ENCODE measurements at places on chromosomes 3 and 15.
A peak's percentile ranks its signal among the peaks of the same experiment; 100 is the strongest.

DNA sequence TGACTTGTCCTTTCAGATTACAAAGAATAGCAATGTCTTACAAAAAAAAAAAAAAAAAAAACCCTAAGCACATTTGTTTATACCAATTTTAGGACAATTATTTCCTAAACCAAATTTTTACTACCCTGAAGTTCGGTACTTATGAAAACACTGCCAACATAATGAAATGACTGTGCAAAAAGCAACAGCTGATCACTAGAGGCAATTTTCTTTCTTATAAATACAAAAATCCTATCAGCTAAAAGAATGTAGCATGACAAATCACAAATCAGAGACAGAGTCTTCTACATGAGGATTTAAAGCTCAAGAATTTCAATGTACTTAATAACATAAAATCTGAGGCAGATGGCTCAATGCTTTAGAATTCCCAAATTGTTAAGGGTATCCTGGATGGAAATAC is 191.8 kb downstream of the MAGI1 start:
- DNase-seq, result no peak

GRCh38 chr3:33358172-33358781 is 81.0 kb downstream of the FBXL2 start:
- no peak for DNase-seq

DNA sequence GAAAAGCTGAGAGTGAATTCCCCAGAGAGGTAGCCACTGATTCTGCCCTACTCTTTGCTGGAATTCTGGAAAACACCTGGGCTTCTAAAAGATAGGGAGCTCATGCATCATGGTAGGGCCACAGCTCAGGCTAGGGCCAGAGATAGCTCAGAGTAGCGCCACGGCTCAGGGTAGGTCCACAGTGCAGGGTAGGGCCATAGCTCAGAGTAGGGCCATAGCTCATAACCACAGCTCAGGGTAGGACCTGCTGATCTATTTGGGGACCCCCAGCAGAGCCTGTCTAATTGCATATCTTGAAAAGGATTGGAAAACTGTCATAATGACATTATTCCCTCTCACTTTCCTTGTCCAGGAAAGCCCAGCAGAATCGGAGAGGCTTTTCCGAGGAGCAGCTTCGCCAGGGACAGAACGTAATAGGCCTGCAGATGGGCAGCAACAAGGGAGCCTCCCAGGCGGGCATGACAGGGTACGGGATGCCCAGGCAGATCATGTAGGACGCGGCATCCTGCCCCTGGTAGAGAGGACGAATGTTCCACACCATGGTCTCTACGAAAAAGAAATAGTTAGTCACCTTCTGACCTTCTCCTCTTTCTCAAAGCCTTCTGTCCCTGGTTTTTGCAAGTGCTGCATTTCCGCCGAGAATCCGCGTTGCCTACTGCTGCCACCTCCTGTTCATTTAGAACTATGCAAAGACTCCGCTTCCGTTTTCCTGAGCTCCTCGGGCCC is 14.5 kb downstream of the TAGLN3 start:
- DNase-seq, result peak; percentile 80

- no peak for DNase-seq
These were observed 25.5 kb downstream of the GLDN start for GRCh38 chr15:51366920-51367319.

DNA sequence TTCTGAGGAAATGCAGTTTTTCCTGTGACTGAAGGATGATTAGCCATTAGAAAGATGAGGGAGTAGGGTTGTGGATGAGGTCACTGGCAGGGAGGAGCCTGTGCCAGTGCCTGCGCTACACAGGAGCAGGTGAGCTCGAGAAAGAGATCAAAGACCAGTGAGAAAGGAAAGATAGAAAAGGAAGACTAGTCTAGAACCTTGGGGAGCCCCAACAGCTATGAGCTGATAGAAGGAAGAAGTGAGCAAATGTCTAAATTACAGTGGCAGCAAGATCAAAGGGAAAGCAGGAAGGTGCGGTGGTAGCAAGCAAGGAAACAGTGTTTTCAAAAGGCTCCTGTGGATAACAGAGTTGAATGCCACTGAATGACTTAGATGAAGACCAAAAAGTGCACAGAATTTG is 39.6 kb downstream of the LNP1 start:
- no peak for DNase-seq

GRCh38 chr3:158725348-158726011 is 6.8 kb downstream of the RARRES1 start:
- DNase-seq, result no peak

- DNase-seq, result peak; percentile 93
These were observed at the start of gene TARS3 for GRCh38 chr15:101723874-101724674. TARS3 (minus strand) TSS chr15:101724473; CDS start chr15:101724387, 86 bp downstream.

DNA sequence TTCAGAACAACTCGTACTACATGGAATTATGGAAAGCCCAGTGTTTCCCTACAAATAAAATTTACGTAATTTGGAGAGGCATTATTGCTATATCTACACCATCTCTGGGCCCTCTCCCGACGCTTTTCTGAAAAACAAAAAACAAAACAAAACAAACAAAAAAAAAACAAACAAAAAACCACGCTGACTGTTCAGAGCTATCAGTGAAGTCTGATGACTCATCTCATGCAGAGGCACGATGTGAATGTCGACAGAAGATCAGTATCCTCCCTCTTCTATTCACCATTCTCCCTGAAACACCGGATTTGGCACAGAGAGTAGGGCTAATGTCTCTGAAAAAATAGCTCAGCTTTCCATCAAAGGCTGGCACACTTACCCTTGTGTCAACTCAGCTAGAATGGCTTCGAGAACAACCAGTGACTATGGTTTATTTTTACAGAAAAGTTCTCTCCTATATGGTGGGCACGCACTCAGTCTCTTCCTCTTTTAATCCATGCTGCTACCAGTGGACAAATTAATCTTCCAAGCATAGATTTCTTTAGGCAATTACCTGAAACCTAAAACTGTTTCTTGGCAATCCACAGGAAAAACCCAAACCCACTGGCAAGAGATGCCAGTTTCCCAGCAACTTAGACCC is 1.5 kb downstream of the CRBN start:
- no peak for DNase-seq

DNA sequence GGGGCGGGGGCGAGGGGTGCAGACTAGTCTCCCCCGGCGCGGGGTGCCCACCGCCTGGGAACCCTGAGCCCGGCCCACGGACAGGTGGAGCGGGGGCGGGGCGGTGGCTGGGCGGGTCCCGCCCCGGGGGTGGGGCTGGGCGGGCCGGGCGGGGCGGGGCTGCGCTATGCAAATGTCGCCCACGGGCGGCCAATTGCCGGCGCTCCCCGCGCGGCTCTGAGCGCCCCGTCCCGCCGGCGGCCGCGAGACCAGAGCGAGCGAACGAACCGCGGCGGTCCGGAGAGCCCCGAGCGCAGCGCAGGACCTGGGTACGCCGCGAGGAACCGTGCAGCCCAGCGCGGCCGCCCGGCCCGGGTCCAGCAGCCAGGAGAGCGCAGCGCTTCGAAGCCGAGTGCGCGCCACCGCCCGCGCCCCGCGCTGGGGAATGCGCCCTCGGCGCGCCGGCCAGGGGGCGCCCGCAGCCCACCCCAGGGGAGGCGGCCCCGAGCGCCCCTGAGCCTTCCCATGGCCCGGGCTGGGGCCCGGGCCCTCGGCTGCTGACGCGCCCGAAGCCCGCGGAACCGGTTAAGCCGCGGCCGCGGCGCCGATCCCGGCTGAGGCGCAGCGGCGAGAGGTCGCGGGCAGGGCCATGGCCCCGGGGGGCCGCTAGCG is at the start of gene SEMA3F:
Gene SEMA3F, plus strand, starts transcription at position 485 of the 651 bp plus-strand sequence. CDS start 4,299 bp downstream, outside the sequence.
- DNase-seq, result peak; percentile 65

DNA sequence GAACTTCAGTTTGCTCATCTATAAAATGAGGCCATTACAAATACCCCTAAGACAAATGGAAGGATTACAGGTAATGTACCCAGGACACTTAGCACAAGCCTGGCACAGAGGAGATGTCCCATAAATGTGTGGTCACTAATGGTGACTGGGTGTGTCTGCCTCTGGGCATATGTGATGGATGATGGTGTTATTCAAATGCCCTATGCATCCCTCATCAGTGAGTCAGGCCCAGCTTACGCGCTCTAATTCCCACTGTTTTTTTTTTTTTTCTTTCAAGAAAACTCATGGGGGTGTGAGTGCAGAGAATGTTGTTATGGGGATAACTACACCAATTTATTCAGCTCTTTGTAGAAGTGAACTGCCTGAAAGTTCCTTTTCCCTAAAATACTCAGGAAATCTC is 23.6 kb upstream of the KIF23 start:
- no peak for DNase-seq

DNA sequence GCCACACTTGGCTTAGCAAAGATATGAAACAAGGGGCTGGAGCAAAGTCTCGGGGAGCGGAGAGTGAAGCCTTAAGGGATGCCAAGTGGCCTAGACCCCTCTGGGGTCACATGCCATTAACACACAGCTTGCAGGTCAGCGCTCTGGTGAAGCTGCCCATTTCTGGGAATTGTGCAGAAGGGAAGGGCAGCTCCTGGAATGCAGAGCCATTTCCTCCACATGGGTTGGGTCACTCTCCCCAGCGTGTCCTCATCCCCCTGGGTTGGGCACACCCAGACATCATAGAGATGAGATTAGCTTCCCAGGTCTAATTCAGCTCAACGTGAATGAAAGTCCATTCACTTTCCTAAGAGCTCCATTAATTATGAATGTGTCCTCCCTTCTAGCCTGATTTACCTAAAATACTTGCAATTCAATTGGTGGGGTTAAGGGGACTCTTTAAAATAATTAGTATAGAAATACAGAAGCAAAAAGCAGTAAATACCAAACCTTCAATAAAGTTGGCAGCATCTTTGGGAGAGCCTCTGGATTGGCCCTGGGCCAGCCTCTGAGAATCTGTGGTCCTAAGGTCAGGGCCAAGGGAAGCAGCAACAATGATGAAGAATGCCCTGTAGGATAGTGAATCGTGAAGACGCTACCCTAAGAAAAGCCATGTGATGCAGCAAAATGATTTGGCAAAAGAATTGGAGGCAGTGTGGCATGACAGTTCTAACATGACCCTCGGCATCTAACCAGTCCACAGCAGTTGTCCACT is 17.8 kb downstream of the MRAS start:
- no peak for DNase-seq

DNA sequence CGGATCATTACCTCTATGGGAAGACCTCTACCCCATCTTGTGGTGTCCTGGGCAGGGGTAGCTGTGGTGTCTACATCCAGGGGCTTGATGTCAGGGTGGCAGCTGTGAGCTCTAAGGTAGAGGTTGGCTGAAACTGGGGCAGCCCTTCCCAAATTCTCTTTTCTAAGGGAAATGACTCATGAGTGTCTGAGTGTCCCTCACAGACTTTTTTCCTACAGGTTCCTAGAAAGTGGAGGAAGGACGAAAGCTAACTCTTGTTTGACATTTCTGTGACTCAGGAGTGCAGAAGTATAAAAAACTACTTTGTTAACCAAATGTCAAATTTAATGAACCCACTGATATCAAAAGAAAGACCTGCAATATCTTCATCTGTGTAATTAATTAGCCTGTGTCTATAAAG is 481.5 kb downstream of the PDCD6IP start:
- DNase-seq, result no peak

DNA sequence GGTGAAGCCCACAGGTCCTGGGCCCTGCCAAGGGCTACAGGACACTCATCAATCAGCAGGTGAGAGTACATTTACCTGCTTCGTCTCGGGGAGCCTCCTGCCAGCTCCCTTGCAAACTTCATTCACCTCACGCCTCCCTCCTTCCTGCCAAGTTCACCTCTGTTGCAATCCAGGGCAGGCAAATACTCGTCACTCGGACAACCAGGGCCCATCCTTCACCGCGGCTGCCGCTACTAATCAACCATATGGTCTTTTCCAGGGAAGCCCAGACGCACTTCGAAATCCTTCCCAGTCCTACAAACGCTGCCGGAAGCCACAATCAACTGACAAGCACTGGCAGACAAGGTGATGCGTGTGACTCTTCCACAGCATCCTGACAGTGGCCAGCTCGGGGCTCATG is 200.7 kb upstream of the NSMCE3 start:
- no peak for DNase-seq

DNA sequence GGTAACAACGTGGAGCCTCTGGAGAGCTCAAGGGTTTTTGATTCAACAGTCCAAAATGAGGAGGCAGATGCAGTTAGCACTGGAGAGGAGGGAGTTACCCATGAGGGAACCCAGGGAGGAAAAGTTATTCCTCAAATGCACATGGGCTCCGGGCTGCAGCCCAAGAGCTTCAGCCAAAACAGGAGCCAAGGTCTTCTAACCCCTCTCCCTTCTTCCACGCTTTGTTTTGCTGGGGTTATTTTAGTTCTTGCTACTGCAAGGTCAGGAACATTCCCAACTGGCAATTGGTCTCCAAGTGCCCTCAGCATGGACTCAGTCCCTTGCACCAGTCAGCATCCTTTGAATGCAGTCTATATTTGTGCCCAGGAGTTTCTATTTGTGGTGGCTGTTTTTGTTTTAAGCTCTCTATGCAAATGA is 90.0 kb downstream of the TGFBR2 start:
- DNase-seq, result no peak

- DNase-seq, result no peak
These were observed 31.2 kb downstream of the WWTR1 start for GRCh38 chr3:149626671-149627070.

DNA sequence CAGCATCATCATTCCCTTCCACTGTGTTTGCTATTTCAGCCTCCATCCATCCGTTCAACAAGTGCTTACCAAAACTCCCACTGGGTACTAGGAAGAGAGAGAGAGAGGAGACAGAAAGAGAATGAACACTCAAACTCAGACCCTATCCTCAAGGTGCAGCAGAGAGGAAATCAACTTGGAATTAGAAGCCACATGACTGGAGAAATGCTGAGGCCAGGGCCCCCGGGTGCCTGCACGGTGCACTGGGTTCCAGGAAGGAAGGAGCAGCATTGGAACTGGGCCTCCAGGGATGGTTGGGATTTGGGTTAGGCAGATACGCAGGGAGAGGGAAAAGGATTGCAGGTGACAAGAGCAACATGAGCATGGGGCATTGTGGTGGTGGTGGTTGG is 30.0 kb downstream of the CORO2B start:
- DNase-seq, result no peak

GRCh38 chr3:96756516-96756915 is 57.9 kb upstream of the EPHA6 start:
- DNase-seq, result no peak

DNA sequence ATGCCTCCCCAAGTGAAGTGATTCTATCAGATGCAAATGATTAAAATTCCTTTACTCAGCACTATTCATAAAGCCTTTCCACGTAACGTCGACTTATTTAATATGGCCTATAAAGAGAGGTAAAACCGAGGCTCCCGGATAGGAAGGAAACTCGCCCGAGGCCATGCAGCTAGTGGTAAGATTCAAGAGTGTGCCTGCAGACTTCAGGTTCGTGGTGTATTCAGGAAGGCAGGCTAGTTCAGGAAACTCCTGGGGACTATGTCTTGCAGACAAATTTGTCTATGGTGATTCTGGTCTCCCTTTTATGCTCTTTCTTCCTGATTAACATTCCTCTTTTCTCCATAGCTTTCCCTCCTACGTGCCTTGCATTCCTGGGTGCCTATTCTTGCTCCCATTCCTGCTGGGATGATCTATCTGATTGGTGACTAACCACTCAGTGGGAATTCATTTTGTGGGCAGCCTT is 150.7 kb downstream of the SST start:
- DNase-seq, result no peak

DNA sequence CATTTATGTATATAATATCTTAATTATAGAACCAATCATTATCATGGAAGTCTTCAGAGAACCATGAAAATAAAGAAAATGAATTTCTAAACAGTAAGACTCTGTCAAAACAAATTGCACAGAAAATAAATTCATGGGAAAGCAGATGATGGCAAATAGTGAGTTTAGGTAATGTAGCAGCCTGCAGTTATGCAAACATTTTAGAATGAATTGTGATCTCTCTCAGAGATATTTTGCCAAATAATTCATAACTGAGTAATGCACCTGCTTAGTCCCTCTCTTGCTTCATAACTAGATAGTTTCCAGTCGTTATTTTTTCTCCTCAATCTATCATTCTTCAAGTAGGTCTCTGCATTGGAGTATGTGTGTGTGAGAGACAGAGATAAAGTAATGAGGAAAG is 492.7 kb upstream of the THBS1 start:
- no peak for DNase-seq

Data from retina (tissue), 1 donor.